ENCODE measurements at places on chromosomes 12 and 14.
A peak's percentile ranks its signal among the peaks of the same experiment; 100 is the strongest.

GRCh38 chr14:101123618-101124510, 220.3 kb upstream of the RTL1 start:
- DNase-seq, result no peak

GRCh38 chr12:107560899-107561285, 124.7 kb upstream of the PWP1 start:
- DNase-seq, result peak; percentile 26

GRCh38 chr12:105696-106095, 39.1 kb downstream of the IQSEC3 start:
- DNase-seq, result no peak

- no peak for DNase-seq
Measured at GRCh38 chr14:32074887-32075572, 2.1 kb upstream of the ARHGAP5 start.

DNA sequence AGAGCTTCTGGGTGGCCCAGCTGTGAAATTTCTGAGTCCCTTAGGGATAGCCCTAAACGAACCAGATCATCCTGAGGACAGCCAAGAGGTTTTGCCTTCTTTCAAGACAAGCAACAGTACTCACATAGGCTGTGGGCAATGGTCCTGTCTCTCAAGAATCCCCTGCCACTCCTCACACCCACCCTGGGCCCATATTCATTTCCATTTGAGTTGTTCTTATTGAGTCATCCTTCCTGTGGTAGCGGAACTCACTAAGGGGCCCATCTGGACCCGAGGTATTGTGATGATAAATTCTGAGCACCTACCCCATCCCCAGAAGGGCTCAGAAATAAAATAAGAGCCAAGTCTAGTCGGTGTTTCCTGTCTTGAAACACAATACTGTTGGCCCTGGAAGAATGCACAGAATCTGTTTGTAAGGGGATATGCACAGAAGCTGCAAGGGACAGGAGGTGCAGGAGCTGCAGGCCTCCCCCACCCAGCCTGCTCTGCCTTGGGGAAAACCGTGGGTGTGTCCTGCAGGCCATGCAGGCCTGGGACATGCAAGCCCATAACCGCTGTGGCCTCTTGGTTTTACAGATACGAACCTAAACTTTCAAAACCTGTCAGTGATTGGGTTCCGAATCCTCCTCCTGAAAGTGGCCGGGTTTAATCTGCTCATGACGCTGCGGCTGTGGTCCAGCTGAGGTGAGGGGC, 38.9 kb downstream of the DAD1 start:
- DNase-seq, result no peak

- DNase-seq, result no peak
Measured at GRCh38 chr14:66228267-66228970, 257.8 kb upstream of the CCDC196 start.

DNA sequence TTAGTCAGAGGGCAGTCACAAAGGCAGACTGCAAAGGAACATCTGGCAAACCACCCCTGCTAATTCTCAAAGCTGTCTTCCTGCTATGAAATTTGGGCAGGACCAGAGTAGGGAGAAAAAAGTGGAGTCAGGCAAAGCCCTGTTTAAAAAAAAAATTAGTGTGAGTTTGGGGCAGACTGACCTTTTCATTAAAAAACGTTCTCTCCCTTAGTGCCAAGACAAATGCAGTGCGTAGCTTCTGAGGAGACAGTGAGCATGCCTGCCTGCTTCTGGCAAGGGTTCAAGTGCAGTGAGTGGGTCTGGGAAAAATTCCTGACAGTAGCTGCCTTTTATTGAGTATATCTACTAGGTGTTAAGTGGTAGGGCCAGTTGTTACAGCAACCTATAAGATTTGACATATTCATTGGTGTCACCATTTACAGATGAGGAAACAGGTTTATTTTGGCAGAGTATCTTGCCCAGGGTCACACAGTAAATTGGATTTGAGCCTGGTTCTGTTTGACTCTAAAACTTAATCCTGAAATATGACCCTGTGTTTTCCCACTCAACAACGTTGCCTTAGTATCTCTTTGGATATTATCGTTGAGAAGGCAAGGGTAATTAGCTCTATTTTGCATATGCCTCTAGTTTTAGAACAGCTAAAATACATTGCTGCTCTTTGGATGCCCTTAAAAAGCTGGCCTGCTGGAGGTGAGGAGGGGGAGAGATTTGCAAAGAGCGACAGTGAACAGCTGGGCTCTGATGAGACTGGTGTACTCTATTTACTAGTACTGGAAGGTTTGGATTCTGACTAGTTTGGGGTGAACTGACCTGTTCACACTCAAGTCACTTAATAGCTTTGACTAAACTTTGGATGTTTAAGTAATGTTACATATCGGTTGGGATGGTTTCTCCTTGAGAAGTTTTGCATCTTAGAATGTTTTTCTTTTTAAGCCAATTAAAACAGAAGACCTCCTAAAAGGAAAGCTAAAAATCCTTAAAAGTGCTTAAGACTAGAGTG, 72.8 kb downstream of the PAPOLA start:
- peak; percentile 81 for DNase-seq

- no peak for DNase-seq
Measured at GRCh38 chr12:51752234-51752889, 96.2 kb downstream of the FIGNL2 start.

DNA sequence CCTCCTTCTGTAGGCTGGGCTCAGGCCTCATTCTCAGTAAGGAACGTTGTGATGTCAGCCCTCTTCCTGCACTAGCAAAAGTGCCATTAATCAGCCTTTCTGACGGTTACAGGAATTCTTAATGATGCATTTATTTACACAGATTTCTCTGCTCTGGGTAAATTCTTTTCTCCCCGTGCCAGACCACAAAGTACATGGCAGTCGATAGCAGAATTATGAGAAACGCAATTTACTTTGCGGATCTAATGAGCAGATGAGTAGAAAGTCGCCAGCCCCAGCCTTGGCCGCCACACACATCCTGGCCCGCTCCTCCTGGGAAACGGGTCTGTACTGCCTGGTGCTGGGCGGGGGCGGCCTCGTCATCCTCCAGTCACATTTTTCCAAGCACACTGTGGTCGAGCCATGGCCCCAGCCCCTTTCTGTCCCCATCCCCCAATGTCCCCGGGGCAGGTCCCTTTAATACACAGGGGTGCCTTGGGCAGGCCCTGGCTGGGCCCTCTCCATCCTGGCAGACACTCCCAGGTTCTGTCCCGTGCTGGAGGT, 25.9 kb downstream of the NOC4L start:
- DNase-seq, result no peak

DNA sequence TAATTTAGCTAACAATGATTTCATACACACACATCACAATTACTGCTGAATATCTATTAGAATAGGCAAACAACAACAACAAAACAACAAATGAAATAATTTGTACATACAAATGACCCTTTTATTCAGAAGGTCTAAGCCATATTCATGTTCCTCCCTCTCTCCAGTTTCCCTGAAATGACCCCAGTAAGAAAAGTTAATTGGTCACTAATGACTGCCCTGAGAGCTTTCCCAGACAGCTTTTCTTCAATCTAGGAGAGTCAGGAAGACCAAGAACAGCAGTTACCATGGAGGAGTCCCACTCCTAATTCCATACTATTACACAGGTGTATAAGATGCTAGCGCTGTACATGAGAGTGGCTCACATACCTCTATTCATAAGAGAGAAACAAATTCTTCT, 121.2 kb upstream of the GRIP1 start:
- DNase-seq, result no peak

- no peak for DNase-seq
Measured at GRCh38 chr14:51092965-51093364, 1.9 kb downstream of the TRIM9 start.

DNA sequence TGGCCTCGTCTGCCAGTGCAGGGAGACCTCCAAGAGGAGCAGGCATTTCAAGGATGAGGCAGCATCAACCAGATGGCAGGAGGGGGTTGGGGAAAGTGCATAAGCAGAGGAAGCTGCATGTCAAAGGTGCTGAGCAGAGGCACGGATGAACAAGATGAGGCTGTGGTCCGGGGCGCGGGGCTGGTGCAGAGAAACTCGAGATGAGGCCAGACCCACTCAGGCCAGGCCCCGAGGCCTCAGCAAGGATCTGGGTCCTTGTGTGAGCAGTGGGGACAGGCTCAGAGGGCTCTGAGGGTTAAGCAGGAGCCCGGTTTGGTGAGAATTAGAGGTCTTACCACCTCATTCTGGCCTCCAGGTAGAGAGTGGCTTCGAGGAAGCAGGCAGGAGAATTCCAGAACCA, 98.8 kb downstream of the DICER1 start:
- DNase-seq, result no peak

DNA sequence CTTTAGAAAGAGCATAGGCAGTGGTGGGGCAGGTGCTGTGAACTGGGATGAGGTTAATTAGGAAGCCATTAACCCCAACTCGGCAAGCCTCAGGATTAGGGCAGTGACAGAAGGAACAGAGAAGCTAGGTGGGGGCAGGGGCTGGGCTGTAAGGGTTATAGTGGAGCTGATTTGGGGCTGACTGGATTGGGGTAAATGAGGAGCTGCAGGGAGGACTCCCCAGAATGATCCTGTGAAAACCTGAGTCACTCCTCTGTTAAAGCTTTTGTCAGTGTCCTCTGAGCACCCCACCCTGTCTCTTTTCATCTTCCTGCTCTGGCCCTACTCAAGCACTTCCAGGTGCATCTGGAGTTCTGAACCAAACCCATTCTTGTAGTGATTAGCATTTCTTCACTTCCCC, 4.4 kb downstream of the KLC1 start:
- no peak for DNase-seq

DNA sequence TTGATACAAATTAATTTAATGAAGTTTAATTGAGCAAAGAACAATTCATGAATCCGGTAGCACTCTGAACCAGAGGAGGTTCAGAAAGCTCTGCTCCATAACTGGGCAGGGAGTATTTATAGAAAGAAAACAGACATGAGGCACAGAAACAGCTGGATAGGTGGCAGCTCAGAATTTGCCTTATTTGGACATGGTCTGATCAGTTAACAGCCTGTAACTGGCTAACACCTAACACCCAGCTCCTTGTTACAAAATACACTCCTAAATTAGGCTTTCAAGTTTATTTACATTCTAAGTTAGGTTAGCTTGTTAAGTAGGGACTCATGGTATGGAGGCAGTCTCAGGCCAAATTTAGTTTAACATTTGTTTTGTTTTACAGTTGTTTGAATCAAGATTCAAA, 67.8 kb upstream of the TMCC3 start:
- no peak for DNase-seq

GRCh38 chr14:67571275-67571990, 28.6 kb downstream of the PIGH start:
- DNase-seq, result peak; percentile 85

DNA sequence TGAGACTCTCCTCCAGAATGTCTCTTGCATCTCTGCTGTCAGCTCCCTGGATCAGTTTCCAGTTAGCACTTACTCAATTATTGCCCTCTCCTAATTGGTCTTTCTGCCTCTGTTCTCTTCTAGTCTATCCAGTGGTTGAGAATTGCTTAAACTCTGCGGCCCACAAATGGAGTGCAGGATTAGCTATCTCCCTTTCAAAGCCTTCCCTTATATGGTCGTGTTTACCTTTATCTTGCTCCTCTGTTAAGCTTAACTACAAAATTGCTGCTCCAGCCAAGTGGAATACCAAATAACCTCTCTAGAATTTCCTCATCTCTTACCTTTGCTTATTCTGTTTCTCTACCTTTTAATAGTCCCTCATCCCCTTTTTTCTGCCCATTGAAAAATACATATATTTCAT, 132.7 kb downstream of the NRXN3 start:
- DNase-seq, result no peak

GRCh38 chr12:46209914-46210872, 58.6 kb downstream of the SLC38A1 start:
- peak; percentile 86 for DNase-seq

DNA sequence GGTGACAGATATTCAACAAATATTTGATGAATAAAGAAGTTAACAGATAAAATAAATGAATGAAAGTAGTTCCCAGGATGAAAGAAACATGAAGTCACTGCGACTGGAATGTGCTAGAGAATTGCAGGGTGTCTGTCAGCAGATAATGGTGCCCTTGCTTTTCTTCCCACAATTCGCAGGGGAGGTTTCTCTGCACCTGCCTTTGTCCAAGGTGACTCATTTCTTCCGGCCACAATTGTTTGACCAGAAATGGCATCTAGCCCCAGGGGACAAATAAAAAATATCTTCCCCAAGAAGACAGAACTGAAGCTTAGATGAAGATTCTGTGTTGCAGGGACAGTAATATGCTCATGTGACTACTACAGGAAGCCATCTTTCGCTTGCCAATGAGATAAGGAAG, 316.1 kb upstream of the TBX3 start:
- DNase-seq, result no peak

DNA sequence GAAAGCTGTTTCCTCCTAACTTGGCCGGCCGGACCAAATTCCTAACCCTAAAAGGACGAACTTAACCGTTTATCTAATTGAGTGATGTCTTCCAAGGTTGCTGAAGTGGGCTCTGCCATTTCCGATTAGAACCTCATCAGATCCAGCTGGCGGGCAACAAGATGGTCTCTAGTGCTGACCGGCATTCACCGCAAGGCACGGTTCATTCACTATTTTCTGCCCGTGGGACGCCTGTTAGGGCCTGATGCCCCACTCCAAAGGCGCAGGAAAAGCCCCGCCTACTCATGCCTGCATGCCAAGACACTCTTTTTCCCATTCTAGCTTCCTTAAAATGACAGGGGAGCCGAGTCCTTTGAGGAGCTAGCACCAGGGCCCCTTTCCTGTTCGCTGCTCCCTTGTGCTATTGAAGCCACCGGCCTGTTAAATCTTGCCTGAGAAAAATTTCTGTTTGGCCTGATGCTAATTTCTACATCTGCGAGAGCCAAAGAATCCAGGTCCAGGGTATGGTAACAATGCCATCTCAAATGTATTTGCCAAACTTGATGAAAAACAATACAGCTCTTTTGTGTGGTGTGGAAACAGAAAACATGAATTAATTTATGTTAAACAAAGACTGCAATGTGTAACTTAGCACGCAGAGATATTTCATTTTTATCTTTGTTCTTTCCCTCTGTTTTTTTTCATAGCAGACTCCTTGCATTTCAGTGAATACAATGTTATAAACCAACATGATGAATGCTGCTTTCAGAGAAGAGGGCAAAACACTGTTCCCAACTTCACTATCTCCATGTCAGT, 1071.2 kb upstream of the USP15 start:
- no peak for DNase-seq

DNA sequence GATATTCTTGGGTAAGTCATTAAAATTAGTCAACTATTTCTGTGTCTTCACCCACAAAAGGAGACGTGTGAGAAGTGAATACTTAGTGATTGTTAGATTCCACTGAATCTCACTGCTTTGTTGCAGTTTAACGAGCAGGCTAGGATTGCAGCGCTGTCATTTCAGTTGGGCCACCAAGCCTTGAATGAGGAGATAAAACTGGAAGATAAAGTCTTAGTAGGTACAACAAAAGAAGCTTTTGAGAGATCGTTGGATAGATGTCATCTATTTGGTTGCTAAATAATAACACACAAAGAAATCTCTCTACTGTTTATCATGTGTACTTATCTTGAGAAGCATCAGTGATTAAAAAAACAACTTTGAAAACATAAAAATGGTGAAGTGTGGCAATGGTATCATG, 132.3 kb downstream of the RGS6 start:
- DNase-seq, result no peak

GRCh38 chr12:78315028-78315427, 484.3 kb downstream of the NAV3 start:
- no peak for DNase-seq

GRCh38 chr12:104740668-104741067, 217.4 kb downstream of the SLC41A2 start:
- no peak for DNase-seq

GRCh38 chr12:133129368-133130037, 571 bp downstream of the ZNF891 start:
- no peak for DNase-seq

Data from T47D (cell line).